ENCODE measurements at places on chromosomes 3 and 15.

- DNase-seq = peak; percentile 6
Observed at GRCh38 chr3:42266085-42266484, at the start of gene CCK. Gene CCK, minus strand, starts transcription at chr3:42266185. Its CDS starts 2,555 bp downstream, at chr3:42263630.

- DNase-seq = no peak
Observed at GRCh38 chr3:126147147-126147931, 33.0 kb downstream of the ALDH1L1 start.

GRCh38 chr3:50885070-50885850 is 210.5 kb downstream of the DOCK3 start:
- DNase-seq = no peak

DNA sequence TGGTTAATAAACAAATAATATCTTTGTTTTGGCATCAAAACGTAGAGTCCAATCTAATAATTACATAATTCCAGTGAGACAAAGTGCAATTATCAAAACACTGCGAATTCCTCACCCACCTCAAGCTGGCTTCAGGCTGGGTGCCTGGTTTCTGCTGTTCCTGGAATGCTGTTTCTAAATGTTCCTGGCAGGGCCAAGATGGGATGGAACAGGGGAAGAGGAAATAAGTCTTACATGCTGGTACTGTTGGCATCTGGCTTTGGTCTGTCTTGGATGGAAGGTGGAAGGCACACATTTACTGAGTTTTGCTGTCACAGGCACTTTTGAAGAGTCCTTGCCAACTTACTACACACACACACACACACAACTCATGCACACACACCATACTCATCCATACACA is 101.9 kb upstream of the SLCO3A1 start:
- no peak for DNase-seq

- no peak for DNase-seq
Observed at GRCh38 chr15:39721893-39722292, 60.7 kb downstream of the FSIP1 start.

- DNase-seq = peak; percentile 65
Observed at GRCh38 chr15:90291679-90292356, 26.3 kb downstream of the NGRN start.

DNA sequence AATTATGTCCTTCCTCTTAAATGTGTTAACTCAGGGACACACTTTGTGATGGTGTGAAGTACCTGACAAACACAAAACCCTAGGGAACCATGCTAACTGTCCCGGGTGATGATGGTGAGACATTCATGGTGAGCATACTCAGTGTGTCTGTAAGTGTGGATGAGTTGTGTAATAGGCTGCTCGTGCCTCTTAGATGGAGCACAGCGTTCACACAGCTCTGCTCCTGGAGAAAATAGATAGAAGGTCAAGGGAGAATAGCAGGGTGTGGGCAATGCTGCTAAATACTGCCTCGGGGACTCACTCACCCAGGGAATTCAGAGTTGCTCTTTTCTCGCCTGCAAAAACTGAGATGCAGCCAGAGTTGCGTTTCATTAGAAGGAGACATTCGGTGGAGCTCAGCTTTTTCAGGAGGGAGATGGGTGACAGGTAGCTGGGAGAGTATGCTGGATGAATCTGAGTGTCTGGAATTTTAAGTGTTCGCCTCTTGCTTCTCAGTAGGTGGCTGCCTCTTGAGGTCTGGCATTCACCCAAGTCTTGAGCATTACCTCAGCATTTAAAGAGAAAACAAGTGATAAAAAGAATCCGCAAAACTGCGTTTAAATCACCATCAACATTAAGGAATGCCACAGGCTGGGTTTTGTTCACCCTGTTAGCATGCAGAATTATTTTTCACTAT is 813.2 kb downstream of the AGBL1 start:
- DNase-seq = peak; percentile 12

DNA sequence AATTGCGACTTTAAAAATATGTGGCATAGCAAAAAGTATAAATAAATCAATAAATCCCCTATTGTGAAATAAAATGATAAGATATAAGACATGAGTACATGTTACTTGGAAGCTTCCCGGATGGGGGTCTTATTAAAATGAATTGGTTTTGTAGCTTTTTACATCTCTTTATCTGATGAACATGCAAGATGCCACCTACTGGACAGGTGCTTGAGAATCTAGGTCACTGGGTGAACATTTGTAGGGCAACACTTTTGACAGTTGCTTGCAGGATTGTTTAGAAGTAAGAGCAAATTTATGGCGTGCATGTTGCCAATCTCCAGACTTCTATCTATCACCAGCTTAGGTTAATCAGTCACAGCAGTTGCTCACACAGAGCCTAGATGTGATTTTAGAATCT is 362.7 kb upstream of the SUCLG2 start:
- DNase-seq = no peak

- DNase-seq = peak; percentile 34
Observed at GRCh38 chr3:179450261-179450701, 989 bp downstream of the GNB4 start.

DNA sequence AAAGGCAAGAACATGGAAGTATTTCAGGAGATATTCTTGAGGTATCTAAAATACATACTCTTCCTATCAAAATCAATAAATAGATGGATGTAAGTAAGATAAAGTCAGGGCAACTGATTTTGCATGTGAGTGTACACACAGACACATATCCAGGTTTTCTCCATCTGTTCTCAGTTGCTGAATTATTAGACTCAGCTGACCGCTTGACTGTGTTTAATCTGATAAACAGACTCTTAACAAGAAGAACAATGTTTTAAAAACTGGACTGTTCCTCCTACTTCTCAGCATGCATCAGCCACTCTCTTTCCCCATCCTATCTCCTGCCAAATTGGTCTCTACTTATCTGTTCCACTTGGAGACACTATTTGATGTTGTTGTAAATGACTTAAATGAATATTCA is 73.5 kb downstream of the GOLGA8G start:
- DNase-seq = no peak

DNA sequence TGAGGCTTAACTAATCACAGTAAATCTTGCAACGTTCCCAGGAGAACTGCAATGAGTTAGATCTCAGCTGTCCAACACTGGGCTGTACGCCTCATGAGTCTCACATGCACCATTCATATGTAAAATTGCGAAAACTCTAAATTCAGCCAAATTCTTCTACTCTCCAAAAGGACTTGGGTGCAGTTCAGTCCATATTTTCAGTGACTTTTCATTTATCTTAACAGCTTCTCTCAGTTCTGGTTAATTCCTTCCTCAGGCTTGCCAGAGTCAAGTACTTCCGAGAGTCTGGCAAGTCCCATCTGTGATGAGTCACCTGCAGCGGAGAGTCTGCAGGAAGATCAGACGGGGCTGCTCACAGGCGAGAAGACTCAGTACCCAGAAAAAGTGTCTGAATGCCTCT is 11.5 kb downstream of the CCDC80 start:
- peak; percentile 27 for DNase-seq

DNA sequence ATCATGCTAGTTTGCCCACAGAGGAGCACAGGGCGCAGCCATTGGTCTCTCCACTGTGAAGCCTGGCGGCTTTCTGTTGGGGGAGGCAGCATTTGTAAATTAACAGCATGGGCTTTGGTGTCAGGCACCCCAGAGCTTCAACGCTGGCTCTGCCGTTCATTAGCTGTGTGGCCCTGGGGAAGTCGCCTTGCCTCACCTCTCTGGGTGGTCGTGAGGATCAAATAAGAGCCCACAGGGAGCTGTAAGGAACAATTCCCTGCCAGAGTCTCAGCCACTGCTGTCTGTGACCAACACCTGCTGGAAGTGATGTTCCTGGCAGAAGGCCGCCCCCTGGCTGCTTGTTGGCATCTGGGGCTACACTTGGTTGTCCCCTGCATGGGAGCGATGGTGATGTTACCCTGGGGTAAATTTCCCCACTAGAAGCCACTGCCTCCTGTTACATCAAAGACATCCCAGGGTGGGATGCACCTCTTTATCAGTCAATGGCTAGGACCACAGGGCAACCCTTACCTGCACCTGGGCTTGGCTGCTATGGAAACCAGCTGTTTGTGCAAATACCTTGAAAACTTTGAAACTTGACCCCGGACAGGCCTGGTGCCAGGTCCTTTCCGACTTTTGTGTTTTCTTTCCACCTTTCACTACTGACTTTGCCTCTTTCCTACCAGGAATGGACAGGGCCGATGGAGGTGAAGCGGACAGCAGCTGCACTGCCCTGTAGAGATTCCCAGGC is 36.9 kb downstream of the DNASE1L3 start:
- peak; percentile 50 for DNase-seq

- no peak for DNase-seq
Observed at GRCh38 chr3:122253581-122253980, 70.1 kb downstream of the CASR start.
